Activated T-cell treated with anti-CD3 and anti-CD28 coated beads for 4 hours (primary cell): ENCODE measurements at places on chromosomes 5 and 9.

DNA sequence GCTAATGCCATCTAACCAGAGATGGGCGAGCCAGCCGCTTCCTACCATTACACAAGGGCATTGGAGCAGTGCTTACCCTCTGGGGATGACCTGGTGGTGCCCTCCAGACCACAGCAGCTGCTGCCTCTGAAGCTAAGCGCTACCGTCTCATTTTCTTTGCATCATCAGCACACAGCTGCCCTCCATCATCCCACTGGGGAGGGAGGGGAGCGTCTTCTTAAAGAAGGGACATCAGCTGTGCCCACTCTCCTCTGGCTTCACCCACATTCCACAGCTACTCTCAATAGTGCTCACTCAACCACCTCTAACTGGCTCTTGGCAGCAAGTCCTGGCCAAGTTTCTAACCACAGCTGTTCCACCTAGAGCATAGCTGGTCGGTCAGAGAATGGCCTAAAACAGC, 503.4 kb downstream of the NFIB start:
- DNase-seq, result no peak

DNA sequence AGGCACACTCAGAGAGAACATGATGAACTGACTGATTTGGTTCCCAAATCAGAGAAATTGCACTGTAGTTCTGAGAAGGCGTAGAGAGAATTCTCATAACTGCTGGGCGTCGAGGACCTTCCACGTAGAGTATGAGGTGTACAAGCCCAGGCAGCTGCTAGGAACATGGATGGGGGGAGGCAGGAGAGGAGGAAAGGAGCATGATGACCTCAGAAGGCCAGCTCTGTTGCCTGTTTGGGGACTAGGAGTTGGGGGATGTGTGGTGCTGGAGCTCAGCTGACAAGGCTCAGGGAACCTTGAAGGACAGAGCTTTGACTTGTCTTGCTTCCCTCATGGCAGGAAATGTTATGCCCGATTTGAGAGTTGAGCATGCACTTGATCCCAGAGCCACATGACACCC, 485.4 kb downstream of the IRX1 start:
- DNase-seq, result no peak

DNA sequence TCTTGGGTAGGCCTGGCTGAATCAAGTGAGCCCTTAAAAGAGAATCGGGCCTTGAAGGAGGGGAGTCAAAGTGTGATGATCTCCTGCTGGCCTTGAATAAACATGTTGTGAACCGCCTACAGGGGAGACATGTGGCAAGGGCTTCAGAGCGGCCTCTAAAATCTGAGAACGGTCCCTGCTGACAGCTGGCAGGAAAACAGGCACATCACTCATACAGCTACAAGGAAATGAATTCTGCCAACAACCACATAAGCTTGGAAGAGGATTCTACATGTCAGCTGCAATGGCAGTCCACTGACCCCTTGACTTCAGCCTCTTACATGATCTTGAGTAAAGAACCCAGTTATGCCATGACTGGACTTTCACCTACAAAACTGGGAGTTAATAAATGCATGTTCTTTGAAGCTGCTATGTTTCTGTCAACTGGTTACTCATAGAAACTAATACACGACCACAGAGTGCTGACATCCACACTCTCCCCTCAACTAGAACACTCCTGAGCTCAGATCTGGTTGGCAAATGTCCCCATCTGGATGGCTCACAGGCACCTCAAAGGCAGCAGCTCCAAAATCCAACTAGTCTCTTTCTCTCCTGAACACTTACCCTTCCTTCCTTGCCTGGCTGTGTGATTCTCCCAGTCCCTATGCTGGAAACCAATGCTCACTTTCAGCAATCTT, 333.1 kb downstream of the ASTN2 start:
- no peak for DNase-seq

DNA sequence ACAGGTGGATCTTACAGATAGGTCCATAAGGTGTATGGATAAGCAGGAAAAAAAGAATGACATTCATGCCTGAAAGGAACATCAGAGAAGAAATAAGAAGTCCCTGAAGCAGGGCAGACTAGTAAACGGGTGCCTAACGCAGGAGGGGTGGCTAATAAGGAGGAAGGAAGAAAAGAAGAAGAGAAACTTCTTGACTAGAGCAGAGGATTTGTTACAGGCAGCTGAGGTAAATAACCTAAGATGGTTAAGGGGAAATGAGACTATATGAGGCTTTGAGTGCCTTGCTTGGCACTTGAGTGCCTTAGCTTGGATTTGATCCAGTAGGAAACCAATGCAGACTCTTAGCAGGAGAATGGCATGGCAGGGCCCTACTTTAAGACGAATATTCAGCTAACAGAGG, 313.5 kb upstream of the PDE4D start:
- DNase-seq, result no peak

GRCh38 chr9:79962836-79963235, 391.1 kb downstream of the TLE4 start:
- DNase-seq, result no peak

GRCh38 chr9:100579665-100580064, 1.8 kb downstream of the CAVIN4 start:
- DNase-seq, result no peak

DNA sequence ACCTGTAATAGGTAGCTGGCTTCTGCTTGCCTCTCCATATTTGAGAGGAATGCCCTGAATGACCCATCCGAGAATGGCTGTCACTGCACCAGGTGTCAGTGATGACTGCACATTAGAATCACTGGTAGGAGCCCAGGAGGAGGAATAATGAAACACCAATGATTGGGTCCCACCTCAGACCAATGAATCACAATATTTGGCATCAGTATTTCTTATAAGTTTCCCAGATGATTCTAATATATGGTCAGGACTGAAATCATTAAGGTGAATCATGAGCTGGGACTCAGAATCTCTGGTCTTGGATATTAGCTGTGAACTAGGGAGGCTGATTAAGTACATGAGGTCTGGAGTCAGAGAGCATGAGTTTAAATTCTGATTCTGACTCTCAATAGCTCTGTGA, 23.4 kb downstream of the ARSB start:
- no peak for DNase-seq

- DNase-seq, result no peak
Observed at GRCh38 chr5:99600952-99601351, 672.1 kb upstream of the CHD1 start.

- no peak for DNase-seq
Observed at GRCh38 chr9:113999256-114000062, 78.6 kb downstream of the AMBP start.

- no peak for DNase-seq
Observed at GRCh38 chr9:13171261-13171660, 108.2 kb downstream of the MPDZ start.

- no peak for DNase-seq
Observed at GRCh38 chr9:86795047-86795442, 152.3 kb downstream of the GAS1 start.

DNA sequence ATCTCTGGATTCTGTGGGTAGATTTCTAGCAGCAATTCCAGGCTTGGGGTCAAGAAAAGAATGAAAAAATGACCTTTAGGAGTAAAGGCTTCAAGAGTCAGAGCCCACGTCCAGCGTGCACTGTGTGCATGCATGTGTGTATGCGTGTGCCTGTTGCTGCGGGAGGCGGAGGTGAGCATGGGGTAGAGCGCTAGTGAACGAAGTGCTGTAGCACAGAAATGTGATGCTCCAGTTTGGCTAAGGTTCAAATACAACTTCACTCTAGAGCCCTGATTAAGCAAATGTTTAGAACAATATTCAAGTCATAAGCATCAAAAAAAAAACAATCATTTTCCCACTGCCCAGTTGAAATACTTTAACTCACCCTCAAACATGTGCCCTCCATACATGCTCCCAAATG, 403.9 kb downstream of the ZNF608 start:
- no peak for DNase-seq

DNA sequence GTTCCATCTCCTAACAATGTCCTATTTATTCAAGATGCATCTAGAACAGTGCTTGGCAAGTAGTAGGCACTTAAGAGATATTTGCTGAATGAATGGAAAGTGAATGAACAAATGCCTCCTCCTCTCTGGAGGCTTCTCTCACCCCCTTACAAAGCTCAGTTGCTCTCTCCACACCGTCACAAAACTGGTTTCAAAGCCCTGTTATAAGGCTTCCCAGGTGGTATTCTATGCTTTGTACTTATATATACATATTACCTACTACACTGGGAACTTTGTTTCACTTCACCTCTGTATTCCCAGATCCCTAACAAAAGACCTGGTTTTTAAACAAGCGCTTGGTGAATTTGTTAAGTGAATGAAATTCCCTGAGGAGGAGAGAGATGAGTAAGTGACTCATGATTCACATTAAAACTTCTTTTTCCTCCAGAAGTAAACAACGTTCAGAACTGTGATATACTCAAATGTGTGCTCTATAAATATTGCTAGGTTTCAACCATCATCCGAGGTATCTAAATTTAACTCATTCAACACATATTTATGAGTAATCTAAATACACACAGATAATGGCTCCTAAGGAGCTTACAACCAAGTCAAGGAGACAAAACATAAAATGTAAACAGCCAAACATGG, 36.0 kb downstream of the DENND1A start:
- no peak for DNase-seq

GRCh38 chr9:110260911-110261310, 4.6 kb upstream of the TXN start:
- no peak for DNase-seq

DNA sequence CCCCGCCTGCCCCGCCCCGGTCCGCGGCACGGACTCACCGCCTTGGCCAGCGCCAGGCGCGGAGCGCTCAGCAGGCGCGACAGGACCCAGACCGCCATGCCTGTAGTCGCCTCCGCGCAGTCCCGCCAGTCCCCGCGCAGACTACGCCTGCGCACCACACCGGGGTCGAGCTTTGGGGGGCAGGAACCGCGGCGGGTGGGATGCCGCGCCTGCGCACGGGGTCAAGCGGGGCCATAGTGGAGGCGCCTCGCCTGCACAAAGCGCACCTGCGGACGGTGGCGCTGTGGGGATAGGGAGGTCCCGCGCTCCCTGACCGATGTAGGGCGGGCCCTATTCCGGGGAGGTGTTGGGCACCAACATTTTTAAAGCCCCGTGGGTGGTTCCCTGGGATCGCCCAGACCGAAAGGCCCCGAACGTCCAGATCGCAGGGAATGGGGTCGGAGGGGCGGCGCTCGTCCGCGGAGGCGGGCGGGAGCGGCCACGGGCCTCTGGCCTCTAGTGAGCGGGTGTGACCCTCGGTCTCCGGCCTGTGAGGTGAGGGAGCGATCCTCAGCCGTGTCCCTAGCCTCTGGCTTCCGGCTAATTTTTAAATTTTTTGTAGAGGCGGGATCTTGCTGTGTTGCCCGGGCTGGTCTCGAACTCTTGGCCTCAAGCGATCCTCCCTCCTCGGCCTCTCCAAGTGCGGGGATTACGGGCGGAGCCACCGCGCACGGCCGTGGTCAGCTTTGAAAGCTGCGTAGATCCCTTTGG, 70.8 kb upstream of the LPCAT1 start:
- DNase-seq, result peak; percentile 54

DNA sequence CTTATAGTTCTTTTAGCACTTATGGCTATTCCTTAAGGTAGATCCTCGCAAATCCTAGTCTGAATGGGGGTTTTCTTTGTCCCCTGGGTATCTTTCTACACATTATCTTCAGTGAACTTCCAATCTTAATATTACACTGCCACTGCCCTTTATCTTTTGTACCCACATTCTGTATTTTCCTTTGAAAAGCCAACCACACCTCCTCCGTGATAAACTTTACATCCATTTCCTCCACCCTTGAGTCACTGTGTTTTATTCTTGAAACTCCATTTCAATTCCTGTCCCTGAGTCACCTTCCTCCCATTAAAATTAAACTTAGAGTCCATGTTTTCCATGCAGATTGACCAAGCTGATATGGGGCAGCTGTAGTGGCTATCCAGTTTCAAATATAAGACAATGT, 43.2 kb upstream of the RICTOR start:
- no peak for DNase-seq

GRCh38 chr9:68496356-68496755, 44.3 kb downstream of the TMEM252 start:
- no peak for DNase-seq

DNA sequence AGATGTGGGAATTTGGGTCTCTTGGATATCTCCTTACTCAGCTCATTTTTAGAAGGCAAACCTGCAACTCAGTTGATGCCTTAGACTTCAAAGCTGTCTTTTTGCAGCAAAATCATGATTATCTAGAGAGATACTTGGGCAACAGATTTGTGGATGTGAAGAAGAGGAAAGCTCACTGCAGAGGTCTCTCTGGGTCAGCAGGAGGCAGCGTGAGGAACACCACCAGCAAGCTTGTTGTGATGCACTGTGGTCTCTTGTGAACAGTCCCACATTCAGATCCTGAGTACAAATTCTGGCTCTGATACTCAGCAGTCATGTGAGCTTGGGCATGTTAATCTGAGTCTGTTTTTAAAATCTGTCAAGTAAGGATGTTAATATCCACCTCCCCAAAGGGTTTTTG, 26.3 kb upstream of the DMRT3 start:
- DNase-seq, result no peak

GRCh38 chr9:120477534-120478001, 102.4 kb downstream of the CDK5RAP2 start:
- peak; percentile 2 for DNase-seq

DNA sequence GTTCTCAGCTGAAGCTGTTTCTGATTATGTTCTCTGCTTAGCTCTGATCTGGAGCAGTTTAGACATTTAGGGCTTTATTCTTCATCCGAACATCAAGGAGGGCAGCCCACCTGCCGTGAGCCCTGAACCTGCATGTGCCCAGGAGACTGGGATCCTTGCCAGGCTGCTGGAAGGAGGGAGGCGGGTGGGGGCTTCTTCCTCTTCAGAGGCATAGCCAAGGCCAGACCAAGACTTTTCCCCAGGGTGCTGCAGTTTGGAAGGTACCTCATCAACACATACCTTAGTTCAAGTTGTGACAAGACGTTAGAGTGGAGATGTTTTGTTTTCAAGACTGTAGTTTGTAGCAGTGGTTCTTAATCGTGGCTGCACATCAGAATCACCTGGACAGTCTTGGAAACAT, 64.9 kb downstream of the RALGPS1 start:
- DNase-seq, result no peak

GRCh38 chr5:85453026-85453349, 1068.3 kb upstream of the EDIL3 start:
- no peak for DNase-seq

- DNase-seq, result no peak
Observed at GRCh38 chr9:92887880-92888338, 10.1 kb upstream of the ZNF484 start.

DNA sequence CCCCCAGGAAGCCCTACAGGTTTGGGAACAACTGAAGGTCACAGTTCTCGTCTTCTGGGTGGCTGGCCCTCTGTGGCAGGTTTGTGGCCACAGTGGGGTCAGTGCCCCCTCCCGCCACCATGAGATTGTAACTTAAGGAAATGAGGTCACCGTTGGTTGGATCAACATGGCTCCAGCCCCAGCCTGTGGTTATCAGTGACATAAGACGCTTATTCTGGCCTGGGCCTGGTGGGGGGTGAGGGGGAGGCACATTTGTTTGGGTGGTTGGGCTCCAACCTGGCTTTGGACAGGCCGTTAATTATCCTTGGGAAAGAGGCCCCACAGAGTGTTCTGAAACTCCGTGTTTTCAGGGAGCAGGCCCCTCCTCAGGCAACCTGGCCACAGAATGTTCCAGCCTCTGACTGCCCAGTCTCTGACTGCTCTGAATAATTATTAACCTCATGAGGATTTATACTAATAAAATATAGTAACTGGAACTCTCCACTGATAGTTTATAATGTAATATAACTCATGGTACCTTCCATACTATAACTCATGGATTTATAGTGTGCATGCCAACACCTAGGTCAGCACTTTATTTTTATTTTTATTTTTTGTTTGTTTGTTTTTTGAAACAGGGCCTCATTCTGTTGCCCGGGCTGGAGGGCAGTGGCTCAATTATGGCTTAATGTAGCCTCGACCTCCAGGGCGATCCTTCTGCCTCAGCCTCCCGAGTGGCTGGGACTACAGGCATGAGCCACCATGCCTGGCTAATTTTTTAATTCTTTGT, 58.0 kb upstream of the RPL26L1 start:
- no peak for DNase-seq

GRCh38 chr9:78470216-78470615, 173.3 kb downstream of the PSAT1 start:
- DNase-seq, result no peak
